Hematopoietic multipotent progenitor cell treated with erythropoietin and hydrocortisone succinate and interleukin-3 and kit ligand, for 15 days (in vitro differentiated cells): ENCODE measurements at places on chromosomes 12 and 14.

DNA sequence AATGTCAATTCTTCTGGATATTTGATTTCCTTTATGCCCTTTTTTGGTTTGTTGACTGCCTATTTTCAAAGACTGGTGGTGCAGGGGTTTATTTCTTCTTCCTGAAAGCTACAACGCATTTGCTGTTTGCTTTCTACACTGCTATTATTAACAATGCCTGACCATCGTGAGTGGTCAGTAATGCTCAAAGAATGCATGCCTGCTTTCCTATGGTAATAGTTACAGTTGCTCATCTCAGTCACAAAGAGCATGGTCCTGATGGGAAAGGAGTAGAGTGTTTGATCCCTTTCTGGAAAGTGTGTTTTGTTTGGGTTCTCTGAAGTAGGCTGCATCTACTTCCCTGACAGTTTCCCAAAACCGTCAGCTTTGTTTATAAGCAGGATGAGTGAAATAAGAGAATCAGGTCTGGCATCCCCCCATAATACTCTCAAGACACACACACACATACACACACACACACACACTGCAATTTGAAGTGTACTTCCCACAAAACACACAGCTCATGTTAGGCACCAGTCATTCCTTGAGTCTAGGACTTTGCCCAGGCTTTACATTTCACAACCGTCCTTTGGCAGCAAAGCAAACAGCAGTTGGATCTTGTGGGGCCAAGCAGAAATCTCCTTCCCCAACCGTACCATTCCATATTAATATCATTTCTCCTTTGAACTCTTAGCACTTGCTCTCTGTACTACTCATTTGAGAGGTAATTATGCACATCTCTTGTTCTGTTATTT lies 56.6 kb downstream of the SUDS3 start:
- DNase-seq: no peak

DNA sequence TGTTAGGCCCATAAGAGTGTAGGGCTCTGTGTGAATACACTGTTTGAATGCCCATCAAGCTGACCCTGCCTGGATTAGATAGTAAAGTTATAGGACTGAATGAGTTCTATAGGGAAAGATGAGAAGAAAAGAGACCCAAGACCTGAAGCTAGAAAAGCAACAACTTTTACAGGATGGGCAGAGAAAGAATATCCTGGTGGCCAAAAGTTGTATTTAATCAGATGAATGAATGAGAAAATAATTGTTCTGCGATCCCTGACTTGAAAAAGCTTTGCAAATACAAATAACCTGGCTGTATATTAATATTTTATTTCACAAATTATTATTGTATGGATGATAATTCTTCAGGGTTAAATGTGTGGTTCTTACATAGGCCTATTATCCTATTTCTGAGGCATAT lies 2.8 kb upstream of the ANO6 start:
- no peak for DNase-seq

DNA sequence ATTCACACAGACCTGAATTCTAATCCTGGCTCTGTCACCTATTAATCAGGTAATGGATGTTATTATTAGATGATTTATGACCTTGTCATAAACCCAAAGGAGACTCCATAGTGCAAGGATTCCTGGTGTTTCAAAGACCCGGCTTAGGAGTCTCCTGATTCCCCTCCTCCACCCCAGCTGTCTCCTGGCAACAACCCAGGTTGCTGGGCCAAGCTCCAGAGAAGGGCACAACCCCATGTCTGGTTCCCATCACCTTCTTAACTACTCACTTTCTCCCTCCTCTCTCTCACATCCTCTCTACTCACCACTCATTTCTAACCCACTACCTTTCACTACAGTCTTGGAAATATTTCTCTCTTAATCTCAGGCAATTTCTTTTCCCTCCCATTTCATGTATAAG lies 41.6 kb downstream of the RHOJ start:
- DNase-seq: no peak

GRCh38 chr12:99284161-99284560 lies 363.4 kb upstream of the GARIN6 start:
- no peak for DNase-seq

- no peak for DNase-seq
These were observed 50.5 kb upstream of the RAP1B start for GRCh38 chr12:68559984-68560850.
